ENCODE measurements at places on chromosomes 12 and 14.

DNA sequence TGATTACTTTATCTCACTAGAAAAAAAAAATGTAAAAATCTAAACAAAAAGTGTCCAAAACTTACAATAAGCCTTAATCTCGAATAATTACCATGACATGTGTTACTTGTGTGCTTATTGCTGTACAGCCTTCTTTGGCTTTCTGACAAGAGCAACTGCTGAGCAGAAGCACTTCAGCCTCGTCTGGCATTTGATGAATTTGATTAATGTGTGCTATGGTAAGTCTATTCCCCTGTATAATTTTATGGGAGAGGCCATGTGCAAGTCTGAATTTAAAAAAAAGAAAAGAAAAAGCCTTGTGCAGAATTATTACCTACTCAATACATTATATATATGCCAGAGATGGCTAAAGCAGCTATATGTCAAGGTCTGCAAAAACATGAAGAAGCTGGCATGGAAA, 113.9 kb downstream of the AEBP2 start:
- DNase-seq = no peak

- no peak for DNase-seq
Observed at GRCh38 chr12:53817021-53817389, 65.2 kb upstream of the CISTR start.

GRCh38 chr12:5506295-5506694, 74.4 kb downstream of the NTF3 start:
- DNase-seq = no peak

DNA sequence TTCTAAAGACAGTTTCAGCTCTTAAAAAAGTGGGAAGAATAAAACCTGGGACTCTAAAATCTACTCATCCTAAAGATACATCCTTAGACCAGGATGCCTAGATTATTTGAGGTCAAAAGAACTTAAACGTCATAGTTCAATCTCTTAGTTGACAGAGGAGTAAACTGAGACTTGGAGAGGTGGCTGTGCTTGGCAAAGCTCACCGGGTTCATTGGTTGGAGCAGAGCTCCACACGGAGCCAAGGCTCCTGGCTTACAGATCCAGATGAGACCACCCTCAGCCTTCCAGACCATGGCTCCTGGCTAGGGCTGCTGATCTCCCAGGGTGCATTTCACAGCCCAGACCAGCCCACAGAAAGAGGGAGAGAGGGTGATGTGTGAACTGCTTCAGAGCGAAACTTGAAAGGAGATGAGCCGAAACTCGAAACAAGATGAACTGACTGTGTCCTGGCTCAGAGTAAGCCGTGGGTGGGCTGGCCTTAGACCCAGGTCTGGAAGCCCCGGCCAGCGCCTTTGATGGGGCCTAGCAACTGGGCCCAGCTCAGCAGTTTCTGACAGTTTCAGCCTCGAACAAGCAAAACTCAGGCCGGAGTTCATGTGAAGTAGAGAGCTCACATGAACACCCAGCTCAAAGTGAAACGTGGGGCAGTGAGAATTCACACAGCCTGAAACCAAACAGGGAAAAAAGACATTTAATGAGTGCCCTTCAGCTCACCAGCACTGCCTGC, 1044.8 kb downstream of the BCL11B start:
- no peak for DNase-seq

DNA sequence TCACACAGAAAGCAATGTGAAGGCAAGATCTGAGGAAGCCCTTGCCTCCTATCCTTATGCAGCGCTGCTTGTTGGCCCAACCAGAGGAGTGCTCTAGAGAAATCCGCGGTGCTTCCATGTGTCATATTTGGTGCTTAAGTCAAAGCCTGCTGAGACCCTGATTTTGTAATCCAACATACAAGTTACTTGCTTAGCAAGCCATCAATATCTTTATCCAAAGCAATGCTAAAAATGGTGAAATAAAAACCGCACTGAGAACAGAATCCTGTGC, 250.0 kb downstream of the MED13L start:
- DNase-seq = no peak

- DNase-seq = no peak
Observed at GRCh38 chr14:63918411-63918810, 65.6 kb downstream of the SYNE2 start.

DNA sequence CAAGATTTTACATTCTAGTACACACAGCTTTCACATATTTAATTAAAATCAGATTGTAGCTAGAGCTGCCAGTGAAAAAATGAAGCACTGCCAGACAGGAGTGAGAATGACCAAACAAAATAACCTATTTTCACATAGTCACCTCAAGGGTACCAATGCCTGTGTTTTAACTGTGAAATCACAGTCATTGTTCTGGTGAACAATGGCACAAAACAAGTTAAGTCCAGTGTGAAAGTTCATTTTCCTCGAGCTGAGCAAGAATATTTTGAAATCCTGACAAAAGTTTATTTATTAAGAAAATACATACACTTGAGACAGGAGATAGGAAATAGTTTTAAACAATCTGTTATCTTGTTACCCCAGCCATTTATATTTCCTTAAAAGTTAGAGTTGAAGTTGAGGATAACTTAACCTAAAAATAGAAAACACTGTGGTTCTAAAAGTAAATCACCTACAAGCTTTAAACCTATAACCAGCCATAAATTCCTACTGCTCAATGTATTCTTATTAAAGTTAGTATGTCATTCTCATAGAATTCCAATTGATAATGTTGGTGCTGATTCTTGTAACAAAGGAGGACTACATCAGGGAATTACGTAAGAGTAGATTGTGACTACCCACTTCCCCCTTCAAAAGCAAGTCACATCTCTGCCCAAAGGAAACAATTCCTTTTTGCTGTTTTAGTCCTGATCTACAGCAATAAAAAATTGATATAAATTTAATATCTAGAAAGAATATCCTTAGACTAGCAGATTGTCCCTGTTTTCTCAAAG, 15.9 kb downstream of the DENND5B start:
- DNase-seq = no peak

- no peak for DNase-seq
Observed at GRCh38 chr14:71716041-71716772, 216.0 kb upstream of the RGS6 start.

- no peak for DNase-seq
Observed at GRCh38 chr14:101591582-101591981, 30.3 kb downstream of the DIO3 start.

GRCh38 chr12:96036765-96037455, 1.5 kb upstream of the LTA4H start:
- DNase-seq = no peak

DNA sequence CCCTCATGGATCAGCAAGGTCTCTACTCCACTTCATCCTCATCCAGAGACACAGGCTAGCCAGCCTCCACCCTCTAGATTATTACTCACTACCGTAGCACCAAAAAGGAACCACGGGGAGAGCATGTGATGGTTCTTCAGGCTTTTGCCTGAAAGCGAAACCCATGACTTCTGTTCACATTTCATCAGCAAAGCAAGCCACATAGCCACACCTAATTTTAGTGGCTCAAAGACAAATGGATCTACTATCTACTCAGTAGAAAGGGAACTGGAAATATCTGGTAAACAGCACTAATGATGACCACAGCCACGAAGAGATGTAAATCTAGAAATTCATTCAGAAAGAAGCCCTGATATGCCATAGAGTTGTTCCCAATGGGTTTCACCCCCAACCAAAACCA, 51.4 kb downstream of the VCPKMT start:
- DNase-seq = no peak

GRCh38 chr12:41919048-41919447, 225.6 kb downstream of the GXYLT1 start:
- no peak for DNase-seq

- no peak for DNase-seq
Observed at GRCh38 chr14:74510959-74511409, 17.4 kb downstream of the ISCA2 start.

- no peak for DNase-seq
Observed at GRCh38 chr12:20830456-20830855, 20.0 kb downstream of the SLCO1B3 start.

- no peak for DNase-seq
Observed at GRCh38 chr14:102491786-102492530, 17.6 kb downstream of the ANKRD9 start.

DNA sequence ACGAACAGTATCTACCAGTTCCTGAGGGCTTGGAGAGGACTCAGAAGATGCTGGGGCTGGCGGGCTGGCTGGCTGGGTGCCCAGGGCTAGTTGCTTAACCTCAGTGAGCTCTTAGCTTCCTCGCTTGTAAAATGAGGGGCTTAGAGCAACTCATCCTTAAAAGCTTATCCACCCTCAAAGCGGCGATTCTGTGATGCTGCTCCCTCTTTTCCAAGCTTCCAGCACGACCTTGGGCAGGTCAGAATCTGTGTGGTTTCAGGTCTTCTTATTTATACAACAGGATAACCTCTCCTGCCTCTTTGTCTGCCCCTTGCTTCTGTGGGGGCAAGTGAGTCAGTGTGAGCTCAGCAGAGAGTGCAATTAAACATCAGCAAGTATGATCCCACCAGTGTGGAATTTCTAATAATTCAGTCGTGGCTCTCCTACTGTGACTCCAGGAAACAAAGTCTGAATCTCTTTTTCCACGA, 281.8 kb downstream of the KSR2 start:
- no peak for DNase-seq

DNA sequence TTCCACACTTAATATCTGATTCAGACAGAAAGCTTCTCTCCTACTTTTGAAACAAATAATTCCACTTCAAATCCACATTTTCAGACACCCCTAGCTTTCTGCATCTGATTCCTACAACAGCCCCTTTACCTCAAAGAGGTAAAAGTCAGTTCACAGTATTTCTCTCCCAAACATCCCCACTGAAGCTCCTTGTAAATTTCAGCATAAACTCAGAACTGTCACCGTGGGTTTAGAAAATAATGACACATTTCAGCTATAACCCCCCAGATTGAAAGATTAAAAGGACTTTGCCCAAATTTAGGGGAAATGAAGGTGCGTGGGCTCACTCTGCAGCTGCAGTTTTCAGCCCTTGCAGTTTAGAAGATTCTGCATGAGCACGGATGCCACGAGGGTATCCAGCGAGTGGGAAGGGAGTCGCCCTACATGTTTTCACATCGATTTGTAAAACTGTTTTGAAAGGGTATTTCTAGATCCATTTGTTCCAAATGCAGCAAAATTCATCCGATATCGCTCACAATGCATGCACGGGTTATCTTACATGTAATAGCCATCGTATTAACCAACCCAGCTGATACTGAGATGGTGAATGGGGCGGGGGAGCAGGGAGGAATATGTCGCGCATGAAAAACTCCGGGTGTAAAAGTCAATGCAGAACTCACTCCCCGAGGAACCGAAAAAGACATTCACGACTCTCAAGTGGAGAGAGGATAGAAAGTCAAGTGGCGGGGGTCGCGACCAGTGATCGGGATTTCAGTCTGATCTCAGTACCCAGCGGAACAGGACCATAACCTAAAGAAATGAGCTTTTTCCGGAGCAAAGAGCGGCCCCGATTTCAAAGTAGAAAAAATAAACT, 5.0 kb upstream of the CCND2 start:
- no peak for DNase-seq

- no peak for DNase-seq
Observed at GRCh38 chr14:91288876-91289275, 44.4 kb upstream of the GPR68 start.

- DNase-seq = no peak
Observed at GRCh38 chr14:50822501-50823042, 8.4 kb downstream of the NIN start.

DNA sequence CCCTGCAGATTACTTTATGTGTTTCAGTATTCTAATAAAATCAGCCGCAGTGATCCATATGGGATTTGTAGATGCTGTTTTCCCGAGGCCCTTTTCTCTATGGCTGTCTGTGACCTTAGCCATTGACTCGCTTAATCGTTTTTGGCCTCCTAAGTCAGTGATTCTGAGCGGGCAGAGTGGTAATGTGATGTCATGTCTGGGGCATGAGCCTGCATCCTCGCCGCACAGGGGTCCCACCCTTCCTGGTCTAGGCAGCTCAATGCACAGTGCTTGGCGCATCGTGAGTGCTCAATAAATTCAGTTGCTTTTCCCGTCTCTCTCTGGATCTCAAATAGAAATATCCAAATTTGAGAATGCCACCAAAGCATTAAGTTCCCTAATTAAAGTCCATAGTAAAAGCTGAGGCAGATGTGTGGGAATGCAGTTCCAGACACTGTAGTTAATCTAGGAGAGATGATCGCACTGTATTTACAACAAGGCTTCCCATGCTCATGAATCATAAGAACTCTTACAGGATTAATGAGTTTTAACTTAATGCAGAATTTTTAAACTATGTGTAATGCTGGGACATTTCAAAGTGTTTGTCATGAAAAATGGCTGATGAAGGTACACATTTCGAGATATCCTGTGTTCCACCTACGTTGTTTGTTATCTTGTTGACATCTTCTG, 29.3 kb downstream of the HMGA2 start:
- DNase-seq = no peak

DNA sequence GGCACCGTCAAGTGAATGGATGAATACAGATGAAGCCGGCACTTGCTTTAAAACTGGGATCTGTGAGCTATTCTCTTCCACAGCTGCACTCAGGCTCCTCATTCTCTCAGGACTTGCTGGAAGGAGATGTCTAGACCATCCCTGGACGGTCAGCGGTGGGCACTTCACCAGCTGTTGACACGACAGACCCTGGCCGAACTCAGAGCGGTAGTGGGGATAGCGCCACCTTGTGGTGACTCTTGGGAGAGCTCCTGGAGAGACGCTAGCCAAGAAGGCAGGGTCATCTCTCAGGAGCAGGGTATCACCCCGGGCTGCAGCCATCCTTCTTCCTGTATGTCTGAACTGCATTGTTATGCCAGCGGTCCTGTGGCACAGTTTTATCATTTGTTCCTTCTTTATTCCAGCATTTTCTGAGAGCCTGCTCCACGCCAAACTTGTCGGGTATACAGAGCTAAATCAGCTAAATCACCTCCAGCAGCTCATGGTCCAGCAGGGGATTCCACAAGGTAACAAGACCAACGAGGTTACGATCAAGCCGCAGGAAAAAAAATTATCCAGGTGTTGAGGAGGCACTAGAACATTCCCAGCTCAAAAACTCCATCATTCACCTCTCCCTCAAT, 10.0 kb downstream of the WNT1 start:
- DNase-seq = no peak

- no peak for DNase-seq
Observed at GRCh38 chr14:46259536-46259935, 392.0 kb downstream of the RPL10L start.

GRCh38 chr12:55728186-55728938, 447 bp downstream of the CD63 start:
- DNase-seq = peak; percentile 26

GRCh38 chr12:54286042-54287030, 5.8 kb downstream of the HNRNPA1 start:
- no peak for DNase-seq

DNA sequence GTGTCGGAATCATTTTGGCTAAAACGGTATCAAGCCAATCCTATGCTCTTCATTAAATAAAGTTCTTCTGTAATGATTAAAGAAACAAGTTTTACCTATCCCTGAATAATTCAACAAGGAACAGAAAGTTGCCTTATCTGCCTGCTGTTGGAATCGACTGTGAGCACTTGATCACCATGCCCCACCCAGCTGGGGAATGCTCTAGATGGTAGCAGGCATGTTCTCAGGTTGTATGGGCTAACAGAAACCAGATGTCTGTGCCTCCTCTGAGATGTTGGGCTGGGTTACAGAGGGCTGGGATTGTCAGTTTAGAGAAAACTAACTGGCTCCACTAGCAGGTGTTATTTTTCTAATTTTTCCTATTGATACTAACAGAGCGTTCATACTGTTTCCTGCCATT, 28.9 kb downstream of the RTRAF start:
- DNase-seq = no peak
